ENCODE measurements at places on chromosomes 6 and 20. TPM values are rescaled to one million over a fixed set of nuclear protein-coding genes. Genes with fewer than 3 reads are reported as not detected.

Gene CLIC1
- 525 TPM for total RNA-seq

Gene FILIP1
- not detected for total RNA-seq

Gene RIMS1
- total RNA-seq, result not detected

Gene KCNQ5
- total RNA-seq, result 2.6 TPM

Gene C20orf202
- total RNA-seq, result not detected

Gene CHRNA4
- total RNA-seq, result not detected

Gene PPP1R16B
- total RNA-seq, result 67.4 TPM

DNA sequence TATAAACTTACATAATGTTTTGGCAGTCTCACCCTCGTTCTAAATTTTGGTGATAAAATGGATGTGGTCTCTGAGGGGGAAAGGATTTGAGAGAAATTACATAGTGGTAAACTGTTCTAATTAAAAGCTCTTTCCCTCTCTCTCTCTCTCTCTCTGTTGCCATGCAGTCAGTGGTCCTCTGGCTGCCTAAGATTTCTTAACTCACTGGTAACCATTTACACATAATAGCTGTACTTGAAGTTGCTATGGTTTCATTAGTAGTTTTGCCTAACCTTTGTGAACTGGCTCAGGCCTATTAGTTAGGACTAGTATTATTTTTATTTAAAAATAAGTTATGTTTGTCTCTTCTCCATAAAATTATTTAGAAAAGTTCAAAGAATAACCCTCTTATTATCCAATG, 42.0 kb downstream of the MAPK14 start:
- H3K36me3 ChIP-seq, result peaks cover 12% of the 10 kb centered on the region
- H3K4me3 ChIP-seq, result no peak overlapping the region
- H3K27me3 ChIP-seq, result no peaks in the 10 kb centered on the region
- H3K27ac ChIP-seq, result no peak overlapping the region
- H3K4me1 ChIP-seq, result peaks cover 15% of the 10 kb centered on the region
- no peak for DNase-seq

GRCh38 chr6:73978330-73978729, 282.3 kb downstream of the CD109 start:
- no peak overlapping the region for H3K4me3 ChIP-seq
- no peaks in the 10 kb centered on the region for H3K4me1 ChIP-seq
- H3K27ac ChIP-seq, result no peak overlapping the region
- no peaks in the 10 kb centered on the region for H3K36me3 ChIP-seq
- no peak for DNase-seq

- H3K36me3 ChIP-seq, result no peaks in the 10 kb centered on the region
- peak within 1 kb of the TSS; percentile 81 for H3K27ac ChIP-seq
- no peaks in the 10 kb centered on the region for H3K27me3 ChIP-seq
- H3K4me3 ChIP-seq, result peak within 1 kb of the TSS; percentile 70
Observed at GRCh38 chr6:129860908-129861665, at the start of gene TMEM244. Gene TMEM244 (minus strand): TSS chr6:129861315. CDS start chr6:129861188, 127 bp downstream.

GRCh38 chr20:50039706-50040431, 57.1 kb downstream of the SNAI1 start:
- H3K4me3 ChIP-seq, result no peak overlapping the region
- no peaks in the 10 kb centered on the region for H3K27me3 ChIP-seq
- no peak overlapping the region for H3K27ac ChIP-seq

GRCh38 chr6:2967936-2968335, 3.4 kb downstream of the SERPINB6 start:
- H3K27me3 ChIP-seq, result peaks cover 30% of the 10 kb centered on the region
- H3K4me1 ChIP-seq, result peaks cover 24% of the 10 kb centered on the region
- H3K36me3 ChIP-seq, result peaks cover 2% of the 10 kb centered on the region
- H3K4me3 ChIP-seq, result no peak overlapping the region
- no peak for DNase-seq

DNA sequence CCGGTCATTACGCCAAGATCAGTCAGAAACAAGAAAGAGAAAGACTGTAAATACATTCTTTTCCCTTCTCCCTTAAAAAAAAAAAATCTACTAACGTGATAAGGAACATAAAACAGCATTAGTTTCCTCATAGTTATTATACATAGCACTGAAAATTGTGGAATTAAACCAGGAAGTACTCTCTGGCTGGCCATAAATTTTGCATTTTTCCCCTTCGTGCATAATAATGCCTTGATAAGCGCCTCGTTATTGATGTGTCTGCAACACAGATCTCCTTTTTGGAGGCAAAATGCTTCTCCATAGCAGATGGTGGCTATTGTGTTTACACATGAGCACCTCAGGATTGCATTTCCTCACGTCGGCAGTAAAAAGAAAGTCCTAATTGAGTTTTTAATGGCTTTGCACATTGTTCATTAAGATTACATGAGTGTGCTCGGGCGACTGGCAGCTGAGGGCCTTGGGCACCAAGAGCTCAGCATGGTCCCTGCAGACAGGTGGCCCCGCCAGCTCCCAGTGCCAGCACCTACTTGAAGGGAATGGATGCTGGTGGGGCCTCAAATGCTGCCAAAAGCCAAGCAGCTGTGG, 394.5 kb downstream of the PTPRT start:
- H3K36me3 ChIP-seq, result no peaks in the 10 kb centered on the region
- no peaks in the 10 kb centered on the region for H3K27me3 ChIP-seq
- H3K4me3 ChIP-seq, result no peak overlapping the region
- no peak overlapping the region for H3K27ac ChIP-seq

- no peaks in the 10 kb centered on the region for H3K4me1 ChIP-seq
- H3K27ac ChIP-seq, result no peak overlapping the region
- H3K36me3 ChIP-seq, result no peaks in the 10 kb centered on the region
- no peak for DNase-seq
- peaks cover 19% of the 10 kb centered on the region for H3K27me3 ChIP-seq
- no peak overlapping the region for H3K4me3 ChIP-seq
Observed at GRCh38 chr20:48846516-48847492, 19.0 kb upstream of the PREX1 start.

DNA sequence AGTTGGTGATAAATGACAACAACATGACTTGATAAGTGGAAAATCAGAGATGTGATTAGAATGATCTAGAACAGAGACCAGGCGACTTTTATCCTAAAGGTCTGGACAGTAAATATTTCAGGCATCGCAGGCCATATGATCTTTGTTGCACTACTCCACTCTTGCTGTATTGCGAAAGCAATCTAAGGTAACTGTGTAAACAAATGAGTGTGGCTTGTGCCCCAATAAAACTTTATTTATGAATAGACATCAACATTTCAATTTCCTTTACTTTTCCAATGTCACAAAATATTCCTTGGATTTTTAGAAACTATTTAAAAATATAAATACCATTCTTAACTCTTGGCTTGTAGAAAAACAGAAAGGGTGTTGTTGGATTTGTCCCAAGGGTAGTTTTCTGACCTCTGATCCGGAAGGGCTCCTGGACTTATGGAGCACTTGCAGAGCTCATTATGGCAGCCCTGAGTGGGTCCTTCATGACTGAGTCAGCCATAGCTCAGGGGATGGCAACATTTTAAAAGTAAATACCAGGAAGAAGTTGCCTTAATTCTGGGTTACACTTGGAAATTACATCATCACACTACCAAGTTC, 34.5 kb downstream of the IL20RA start:
- no peaks in the 10 kb centered on the region for H3K4me1 ChIP-seq
- H3K27me3 ChIP-seq, result peaks cover 40% of the 10 kb centered on the region
- H3K4me3 ChIP-seq, result no peak overlapping the region
- H3K27ac ChIP-seq, result no peak overlapping the region

GRCh38 chr20:34022151-34022838, 28.6 kb downstream of the RALY start:
- H3K27me3 ChIP-seq, result no peaks in the 10 kb centered on the region
- H3K4me1 ChIP-seq, result peaks cover 60% of the 10 kb centered on the region
- H3K27ac ChIP-seq, result no peak overlapping the region
- peaks cover 9% of the 10 kb centered on the region for H3K36me3 ChIP-seq
- H3K4me3 ChIP-seq, result no peak overlapping the region
- peak; percentile 22 for DNase-seq

GRCh38 chr20:8394308-8394945, 262.4 kb downstream of the PLCB1 start:
- H3K27ac ChIP-seq, result no peak overlapping the region
- no peak for DNase-seq
- no peaks in the 10 kb centered on the region for H3K4me1 ChIP-seq
- H3K36me3 ChIP-seq, result no peaks in the 10 kb centered on the region
- peaks cover 2% of the 10 kb centered on the region for H3K27me3 ChIP-seq
- H3K4me3 ChIP-seq, result no peak overlapping the region
